B cell (primary cell): ENCODE measurements at places on chromosomes 11 and 22. TPM values are rescaled to one million over a fixed set of nuclear protein-coding genes. Genes with fewer than 3 reads are reported as not detected.
A peak's percentile ranks its signal among the peaks of the same experiment; 100 is the strongest.

DNA sequence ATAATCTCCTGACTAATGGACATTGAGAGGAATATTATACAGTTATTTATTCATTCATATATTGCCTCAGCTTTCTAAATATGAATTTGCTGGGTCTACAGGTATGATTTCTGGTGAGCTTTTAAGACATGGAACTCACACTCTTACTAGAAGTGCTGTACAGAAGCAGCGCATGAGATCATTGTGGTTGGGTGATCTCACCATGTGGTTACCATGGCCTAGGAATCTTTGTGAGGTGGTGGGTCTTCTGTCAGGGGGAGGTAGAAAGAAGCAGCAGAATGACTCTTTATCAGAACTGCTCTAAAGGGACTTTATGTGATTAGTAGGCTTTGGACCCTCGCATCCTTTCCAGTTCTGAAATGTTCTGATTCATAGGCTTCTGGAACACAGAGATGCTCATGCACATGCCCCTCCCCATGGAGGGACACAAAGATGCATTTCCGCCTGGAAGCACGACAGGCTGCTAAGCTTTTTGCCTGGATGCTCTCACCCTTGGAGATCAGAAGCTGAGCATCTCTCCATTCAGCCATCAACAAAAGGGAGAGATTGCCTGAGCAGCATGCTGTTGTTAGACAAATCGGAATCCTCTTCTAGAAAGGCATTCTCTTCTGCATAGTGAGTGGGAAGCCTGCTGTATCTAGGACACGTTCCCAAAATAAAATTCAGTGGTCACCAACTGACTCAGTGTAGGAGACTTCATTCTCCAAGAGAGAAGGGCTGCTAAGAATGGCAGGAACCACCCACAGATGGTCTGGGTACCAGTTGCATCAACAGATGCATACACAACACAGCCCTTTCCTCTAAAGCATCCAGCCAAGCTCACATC lies 51.3 kb downstream of the KIRREL3 start:
- no peak for DNase-seq

The GRAP2 gene
- 26.4 and 34.9 TPM in 2 replicates for polyA plus RNA-seq

The PTPN5 gene
- polyA plus RNA-seq, result not detected in 2 replicates

- peak; percentile 14 for DNase-seq
Measured at GRCh38 chr11:76783294-76783895, at the start of gene TSKU. TSS of gene TSKU (plus strand) at chr11:76783356. CDS start at chr11:76795617, 12,261 bp downstream.

The TOP3B gene
- polyA plus RNA-seq, result 75.3 and 77.1 TPM in 2 replicates

The GPHA2 gene
- 1.2 and 2.8 TPM in 2 replicates for polyA plus RNA-seq

The RFPL3 gene
- polyA plus RNA-seq, result not detected in 2 replicates

The KLHL35 gene
- polyA plus RNA-seq, result 0.45 and 0.55 TPM in 2 replicates

GRCh38 chr11:72630104-72630852 lies 43.9 kb downstream of the PDE2A start:
- no peak for DNase-seq

- DNase-seq, result no peak
Measured at GRCh38 chr11:10529279-10529678, 11.7 kb downstream of the RNF141 start.
